ENCODE measurements at places on chromosomes 16 and 17. TPM values are rescaled to one million over a fixed set of nuclear protein-coding genes. Genes with fewer than 3 reads are reported as not detected.

DNA sequence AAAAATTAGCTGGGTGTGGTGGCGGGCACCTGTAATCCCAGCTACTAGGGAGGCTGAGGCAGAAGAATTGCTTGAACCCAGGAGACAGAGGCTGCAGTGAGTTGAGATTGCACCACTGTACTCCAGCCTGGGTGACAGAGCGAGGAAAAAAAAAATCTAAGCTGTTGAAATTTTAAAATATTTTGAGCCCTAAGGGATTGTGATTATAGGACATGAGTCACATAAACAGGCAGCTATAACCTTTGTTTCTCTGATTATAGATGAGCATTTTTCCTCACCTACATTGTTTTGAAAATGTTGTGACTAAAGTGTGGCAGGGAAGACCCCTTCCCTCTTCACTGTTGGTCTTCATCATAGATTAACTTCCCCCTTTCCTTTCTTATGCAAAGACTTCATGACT lies 135.5 kb downstream of the MGAT5B start:
- DNase-seq, result no peak

DNA sequence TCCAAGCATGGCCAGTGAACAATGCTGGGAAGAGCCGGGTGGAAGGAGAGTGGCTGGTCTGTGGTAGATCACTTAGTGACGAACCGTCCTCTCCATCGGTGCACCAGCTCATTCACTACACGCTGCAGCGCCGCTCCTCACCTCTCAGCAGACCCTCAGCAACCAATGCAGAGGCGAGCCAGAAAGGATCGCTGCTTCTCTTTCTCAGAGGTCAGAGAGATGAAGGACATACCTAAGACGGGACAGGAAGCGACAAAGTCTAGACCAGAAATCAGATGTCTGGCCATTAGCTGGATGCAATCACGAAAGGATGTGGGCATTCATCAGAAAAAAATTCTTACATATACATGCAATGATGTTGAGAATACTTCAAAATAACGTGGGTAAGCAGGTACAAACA lies 26.9 kb downstream of the NSMCE1 start:
- no peak for DNase-seq

Gene VTN
- 25.2 TPM for polyA plus RNA-seq

DNA sequence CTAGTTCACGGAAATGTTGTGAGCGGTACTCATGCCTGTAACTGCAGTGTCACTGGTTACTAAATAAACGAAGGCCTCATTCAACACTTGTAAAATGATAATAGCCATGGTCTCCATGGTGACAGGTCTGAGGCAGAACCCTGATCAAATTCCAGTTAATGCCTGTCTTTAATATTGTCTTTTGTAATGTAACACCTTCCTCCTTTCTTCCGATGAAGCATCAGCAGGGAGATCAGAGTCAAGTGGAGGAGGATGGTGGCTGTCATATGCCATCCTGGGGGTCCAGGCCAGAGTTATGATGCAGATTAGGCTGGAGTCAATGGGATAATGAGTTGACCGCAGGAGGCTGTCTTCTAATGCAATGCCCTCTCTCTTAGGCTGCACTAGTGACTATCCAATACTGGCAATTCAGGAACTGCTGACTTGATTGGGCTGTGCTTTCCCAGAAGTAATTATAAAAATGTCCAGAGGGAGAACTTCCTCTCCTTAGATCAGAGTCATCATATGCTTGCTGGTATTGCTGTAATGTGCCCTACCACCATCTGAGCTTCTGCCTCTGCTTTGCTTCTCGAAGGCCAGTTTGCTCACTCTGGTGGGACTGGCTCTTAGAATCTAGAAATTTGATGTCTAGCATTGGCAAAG lies 419.1 kb downstream of the CA10 start:
- peak; percentile 40 for DNase-seq

DNA sequence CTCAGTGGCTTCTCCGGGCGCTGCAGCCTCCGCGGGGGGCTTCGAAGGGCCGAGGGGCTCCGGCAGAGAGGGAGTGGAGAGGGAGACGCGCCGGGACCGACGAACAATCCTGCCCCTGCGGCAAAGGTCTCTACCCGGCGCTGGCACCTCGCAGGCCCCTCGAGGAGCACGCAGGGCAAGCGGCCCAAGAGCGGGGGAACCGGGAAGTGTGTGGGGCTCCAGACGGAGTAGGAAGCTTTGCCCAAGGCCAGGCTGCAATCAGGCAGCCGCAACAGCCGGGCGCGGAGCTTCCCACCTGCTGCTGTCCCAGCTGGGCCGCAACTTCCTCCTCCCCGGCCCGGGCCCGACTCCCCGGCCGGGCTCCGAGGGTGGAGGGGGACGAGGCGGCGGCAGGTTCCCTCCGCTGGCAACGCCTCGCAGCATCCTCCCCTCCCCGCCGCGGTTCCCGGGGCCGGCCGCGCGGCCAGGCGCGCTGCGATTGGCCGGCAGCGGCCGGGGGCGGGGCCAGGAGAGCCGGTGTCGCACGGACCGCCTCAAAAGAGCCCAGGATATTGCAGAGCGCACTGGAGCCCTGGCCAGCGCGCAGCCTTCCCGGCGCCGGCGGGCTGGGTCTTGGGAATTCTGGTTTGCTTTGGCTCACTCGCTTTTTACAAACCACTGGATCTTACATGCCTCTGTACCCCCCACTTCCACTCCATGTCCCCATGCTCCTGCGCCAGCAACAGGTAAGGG lies at the start of gene KCNJ2:
Gene KCNJ2 (plus strand): TSS at position 556 of the 732 bp plus-strand sequence. CDS start 5,508 bp downstream, outside the sequence.
- DNase-seq, result peak; percentile 83

DNA sequence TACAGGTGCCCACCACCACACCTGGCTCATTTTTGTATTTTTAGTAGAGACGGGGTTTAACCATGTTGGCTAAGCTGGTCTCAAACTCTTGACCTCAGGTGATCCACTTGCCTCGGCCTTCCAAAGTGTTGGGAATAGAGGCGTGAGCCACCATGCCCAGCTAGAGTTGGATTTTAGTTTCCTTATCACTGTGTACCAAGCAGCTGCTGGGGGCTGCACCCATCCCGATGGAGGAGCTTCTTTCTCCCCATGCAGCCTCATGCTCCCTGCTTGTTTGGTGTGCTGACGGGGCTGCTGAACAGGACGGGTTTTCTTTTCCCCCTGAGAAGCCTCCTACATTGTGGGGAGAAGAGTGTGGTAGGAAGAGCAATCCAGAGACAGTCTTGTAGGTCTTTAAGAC lies 173.2 kb downstream of the LGALS9B start:
- DNase-seq, result no peak

Gene TPSB2
- 0.19 TPM for polyA plus RNA-seq

GRCh38 chr16:46627746-46628145 lies 6.6 kb upstream of the SHCBP1 start:
- no peak for DNase-seq

DNA sequence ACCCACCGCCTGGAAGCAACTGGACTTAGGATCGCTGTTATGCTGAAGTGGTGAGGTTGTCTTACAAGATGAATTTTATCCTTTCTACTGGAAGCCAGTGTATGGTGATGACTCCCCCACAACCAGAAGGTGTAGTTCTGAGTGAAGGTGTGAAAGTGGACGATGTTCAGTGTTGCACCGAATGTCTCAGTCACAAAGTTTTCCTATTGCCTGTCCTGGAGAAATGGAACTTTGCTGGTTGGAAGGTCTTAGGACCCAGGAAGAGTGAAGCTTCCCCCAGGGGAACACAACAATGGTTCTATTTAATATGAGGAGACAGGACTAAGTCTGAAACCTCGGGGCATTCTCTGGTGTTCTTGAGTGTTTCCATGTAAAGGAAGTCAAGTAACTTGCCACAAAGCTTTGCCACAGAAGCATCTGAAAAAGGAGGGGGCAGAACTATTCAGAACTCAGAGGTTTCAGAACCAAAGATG lies 44.2 kb downstream of the USP22 start:
- no peak for DNase-seq

Gene TBC1D3K
- polyA plus RNA-seq, result not detected

- DNase-seq, result no peak
Measured at GRCh38 chr17:56213031-56213430, 59.8 kb downstream of the ANKFN1 start.

Gene SCNN1G
- 61.2 TPM for polyA plus RNA-seq

DNA sequence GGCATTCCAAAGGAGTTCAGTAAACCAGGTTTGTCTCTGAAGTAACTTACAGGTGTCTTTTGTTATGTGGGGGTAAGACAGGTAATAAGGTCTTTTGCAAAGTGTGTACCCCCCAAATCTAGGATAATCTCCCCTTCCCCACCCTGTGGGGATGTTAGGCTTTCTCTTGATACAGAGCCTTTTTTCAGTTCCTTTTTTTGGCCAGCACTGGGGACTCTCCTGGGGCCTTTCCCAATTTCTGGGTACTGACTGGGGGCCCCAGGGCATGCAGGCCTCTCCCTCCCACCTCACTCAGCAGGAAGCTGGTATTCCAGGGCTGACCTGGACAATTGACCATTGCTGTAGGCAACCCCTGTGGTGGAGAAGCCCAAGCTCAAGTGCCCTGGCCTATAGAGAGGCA lies 84.3 kb upstream of the IRX6 start:
- DNase-seq, result no peak

GRCh38 chr17:49908782-49909714 lies 59.9 kb upstream of the DLX4 start:
- DNase-seq, result no peak

- DNase-seq, result no peak
Measured at GRCh38 chr17:11643851-11644250, 45.6 kb downstream of the DNAH9 start.

DNA sequence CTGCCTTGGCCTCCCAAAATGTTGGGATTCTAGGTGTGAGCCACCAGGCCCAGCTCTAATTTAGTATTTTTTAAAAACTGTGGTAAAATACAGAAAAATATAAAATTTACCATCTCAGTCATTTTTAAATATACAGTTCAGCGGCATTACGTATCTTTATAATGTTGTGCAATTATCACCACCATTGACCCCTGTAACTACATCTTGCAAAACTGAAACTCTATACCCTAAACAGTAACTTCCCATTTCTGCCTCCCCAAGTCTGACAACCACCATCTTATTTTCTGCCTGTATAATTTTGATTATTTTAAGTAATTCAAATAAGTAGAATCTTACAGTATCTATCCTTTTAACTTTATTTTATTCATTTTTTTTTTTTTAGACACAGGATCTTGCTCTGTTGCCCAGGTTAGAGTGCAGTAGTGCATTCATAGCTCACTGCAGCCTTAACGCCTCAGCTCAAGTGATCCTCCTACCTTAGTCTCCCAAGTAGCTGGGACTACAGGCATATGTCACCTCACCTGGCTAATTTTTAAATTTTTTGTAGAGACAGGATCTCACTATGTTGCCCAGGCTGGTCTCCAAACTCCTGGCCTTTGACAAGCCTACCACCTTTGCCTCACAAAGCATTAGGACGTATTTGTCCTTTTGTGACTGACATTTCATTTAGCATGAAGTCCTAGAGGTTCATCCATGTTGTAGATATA lies 10.9 kb upstream of the GGA2 start:
- DNase-seq, result no peak
